ENCODE measurements at places on chromosomes 12 and 14. TPM values are rescaled to one million over a fixed set of nuclear protein-coding genes. Genes with fewer than 3 reads are reported as not detected.

TMEM63C gene
- total RNA-seq = 8.7 TPM

PRB2 gene
- not detected for total RNA-seq

LRRK2 gene
- total RNA-seq = 0.35 TPM

KRT79 gene
- 0.31 TPM for total RNA-seq

C14orf132 gene
- total RNA-seq = 33.2 TPM

CAND1 gene
- 166 TPM for total RNA-seq

C12orf42 gene
- total RNA-seq = not detected

CHST11 gene
- total RNA-seq = 9.1 TPM

OR6C6 gene
- total RNA-seq = not detected

KRT72 gene
- not detected for total RNA-seq

DCN gene
- 2,473 TPM for total RNA-seq

RNF212B gene
- not detected for total RNA-seq

C12orf54 gene
- not detected for total RNA-seq

TROAP gene
- total RNA-seq = 4.0 TPM

FAM181A gene
- total RNA-seq = not detected

HRK gene
- total RNA-seq = 0.31 TPM

IQSEC3 gene
- total RNA-seq = not detected

HOXC11 gene
- total RNA-seq = not detected

STON2 gene
- total RNA-seq = not detected

ZNF891 gene
- 1.8 TPM for total RNA-seq

GLI1 gene
- 8.3 TPM for total RNA-seq

ORAI1 gene
- total RNA-seq = 6.0 TPM

ETFBKMT gene
- total RNA-seq = 4.8 TPM

CAPZA3 gene
- total RNA-seq = not detected

COL2A1 gene
- 47.7 TPM for total RNA-seq

CIDEB gene
- total RNA-seq = not detected

TAS2R31 gene
- 1.7 TPM for total RNA-seq

GDF11 gene
- 18.3 TPM for total RNA-seq

TGFB3 gene
- total RNA-seq = 200 TPM

RTL1 gene
- total RNA-seq = not detected

ZFP36L1 gene
- total RNA-seq = 180 TPM

FOXG1 gene
- total RNA-seq = not detected

All from chondrocyte (in vitro differentiated cells).